ENCODE measurements at places on chromosomes 2 and 18.

DNA sequence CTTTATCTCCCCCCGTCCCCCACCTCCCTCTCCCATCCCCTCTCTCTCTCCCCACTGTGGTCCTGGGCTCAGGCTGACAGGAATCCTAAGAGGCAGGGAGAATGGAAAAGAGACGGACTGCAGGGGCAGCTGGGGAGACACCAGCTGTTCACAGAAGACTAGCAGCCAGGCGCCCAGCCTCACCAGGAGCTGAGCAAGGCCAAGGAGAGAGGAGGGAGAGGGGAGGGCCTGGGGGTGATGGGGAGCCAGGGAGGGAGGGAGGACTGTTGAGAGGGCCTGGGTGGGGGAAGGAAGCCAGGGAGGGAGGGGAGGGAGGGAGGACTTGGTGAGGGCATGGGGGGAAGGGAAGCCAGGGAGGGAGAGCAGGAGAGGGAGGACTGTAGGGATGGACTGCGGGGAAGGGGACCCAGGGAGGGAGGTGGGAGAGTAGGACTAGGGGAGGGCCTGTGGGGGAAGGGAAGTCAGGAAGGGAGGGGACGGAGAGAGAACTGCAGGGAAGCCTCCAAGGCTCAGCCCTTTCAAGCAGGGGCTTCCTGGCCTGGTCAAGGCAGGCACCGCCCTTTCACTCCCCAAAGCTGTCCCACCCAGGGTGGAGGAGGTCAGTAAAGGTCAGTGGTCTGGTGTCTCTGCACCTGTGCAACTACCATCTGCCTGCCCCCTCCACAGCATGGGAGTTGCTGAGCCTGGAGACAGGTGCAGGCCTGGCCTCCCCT lies 517.7 kb upstream of the MYT1L start:
- no peak for DNase-seq

DNA sequence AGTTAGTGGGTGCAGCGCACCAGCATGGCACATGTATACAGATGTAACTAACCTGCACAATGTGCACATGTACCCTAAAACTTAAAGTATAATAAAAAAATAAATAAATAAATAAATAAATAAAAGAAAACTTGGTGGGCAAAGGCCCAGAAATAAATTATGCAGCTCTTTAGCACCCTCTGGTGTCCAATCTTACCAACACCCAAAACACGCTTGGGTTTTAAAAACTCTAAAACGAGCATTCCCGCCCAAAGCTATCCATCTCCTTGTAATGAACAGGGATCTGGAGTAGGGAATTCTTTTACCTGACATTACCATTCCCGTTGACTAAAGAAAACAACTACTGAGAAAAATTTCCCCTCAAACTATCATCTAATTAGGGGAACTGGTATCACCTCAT lies 2005.9 kb upstream of the CELF4 start:
- no peak for DNase-seq

GRCh38 chr2:212274215-212274614 lies 264.4 kb downstream of the ERBB4 start:
- no peak for DNase-seq

GRCh38 chr18:50194631-50195532 lies at the start of gene MYO5B:
MYO5B (minus strand) TSS chr18:50195147; CDS start chr18:50194793, 354 bp downstream.
- DNase-seq = peak; percentile 60

DNA sequence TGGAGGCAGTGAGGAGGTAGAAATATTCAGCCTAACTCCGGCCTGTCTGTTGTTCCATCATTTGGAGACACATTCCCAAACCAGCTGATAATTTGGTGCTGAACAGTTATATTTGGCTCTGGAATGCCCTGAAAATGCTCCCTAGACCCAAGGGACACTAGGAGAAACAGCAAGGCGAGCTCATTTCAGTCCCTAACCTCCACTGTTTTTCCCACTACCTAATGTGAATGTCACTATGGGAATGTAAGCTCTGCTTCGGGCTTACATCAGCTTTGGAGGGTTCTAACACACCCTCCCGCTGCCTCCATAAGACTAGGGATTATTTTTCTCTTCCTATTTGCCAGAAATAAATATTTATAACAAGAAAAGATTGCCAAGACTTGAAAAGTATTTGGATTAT lies 103.5 kb downstream of the ANTXR1 start:
- no peak for DNase-seq

GRCh38 chr2:146227152-146228019 lies 1617.4 kb upstream of the ACVR2A start:
- no peak for DNase-seq

DNA sequence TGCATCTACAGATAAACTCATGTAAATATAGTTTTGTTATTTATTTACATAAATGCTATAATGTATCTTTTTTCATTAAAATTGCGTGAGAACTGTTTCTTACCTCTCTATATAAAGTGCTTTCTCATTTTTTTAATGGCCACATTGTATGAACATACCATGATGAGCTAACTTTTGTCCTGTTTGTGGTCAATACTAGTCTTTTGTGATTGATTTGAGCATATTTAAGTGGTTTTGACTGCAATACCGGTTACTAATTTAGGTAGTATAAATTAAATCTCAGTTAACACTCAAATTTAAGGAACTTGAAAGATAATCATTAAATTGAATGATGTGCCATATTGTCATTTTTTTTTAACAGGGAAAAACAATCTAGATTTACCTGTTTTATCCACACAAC lies 108.2 kb downstream of the HAUS1 start:
- no peak for DNase-seq

DNA sequence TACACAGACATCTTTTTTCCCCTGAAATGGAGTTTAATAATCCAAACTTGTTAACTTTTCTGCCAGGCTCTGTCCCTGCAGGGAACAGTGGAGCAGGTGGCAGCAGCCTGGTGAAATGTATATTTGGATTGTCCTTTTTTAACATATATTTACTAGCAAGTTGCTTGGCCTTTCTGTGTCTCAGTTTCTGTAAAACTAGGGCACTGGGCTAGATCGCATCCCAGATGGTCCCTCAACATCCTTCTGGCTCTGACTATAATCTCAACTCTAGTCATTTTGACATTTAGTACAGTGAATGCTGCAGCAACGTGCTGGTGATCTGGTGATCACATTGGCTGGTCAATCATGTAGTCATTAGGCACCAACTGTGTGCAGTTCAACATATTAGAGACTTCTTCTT lies 80.4 kb downstream of the LBH start:
- DNase-seq = no peak

DNA sequence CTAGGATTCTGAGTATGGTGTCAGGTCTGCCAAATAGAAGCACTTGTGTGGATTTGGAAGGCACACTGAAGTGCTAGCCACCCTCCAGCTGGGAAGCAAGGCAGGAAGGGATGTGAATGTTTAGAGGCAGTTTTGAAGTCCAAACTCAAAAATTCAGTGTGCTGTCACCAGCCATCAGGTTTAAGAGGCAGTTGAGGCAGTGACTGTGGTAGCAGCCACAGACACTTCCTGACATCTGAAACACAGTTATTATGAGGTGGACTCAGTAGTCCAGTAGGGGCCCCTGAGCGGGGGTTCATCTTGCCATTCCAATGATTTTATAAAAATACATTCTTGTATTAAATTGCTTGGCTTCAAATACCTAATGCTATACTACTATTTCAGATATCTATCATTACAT lies 13.4 kb upstream of the DOCK10 start:
- DNase-seq = no peak

DNA sequence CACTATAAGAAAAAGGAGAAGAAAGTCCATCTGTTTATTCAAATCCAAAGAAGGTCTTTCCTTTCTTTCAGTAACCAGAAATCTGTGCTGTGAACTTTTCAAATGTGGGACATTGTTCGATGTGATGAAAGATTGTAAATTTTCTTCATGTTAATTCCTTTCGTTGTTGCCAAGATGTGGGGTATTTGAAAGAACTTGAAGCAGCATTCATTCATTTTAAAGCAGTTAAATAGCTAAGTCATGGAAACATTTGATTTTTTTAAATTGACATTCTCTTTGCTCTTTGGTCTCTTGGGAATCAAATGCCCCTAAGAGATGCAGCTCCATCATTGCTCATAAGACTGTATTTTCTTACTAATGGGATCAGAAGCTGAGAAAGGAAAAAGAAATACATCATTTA lies 93.7 kb upstream of the EHBP1 start:
- DNase-seq = no peak

- no peak for DNase-seq
Observed at GRCh38 chr2:12931186-12931844, 214.6 kb downstream of the TRIB2 start.

DNA sequence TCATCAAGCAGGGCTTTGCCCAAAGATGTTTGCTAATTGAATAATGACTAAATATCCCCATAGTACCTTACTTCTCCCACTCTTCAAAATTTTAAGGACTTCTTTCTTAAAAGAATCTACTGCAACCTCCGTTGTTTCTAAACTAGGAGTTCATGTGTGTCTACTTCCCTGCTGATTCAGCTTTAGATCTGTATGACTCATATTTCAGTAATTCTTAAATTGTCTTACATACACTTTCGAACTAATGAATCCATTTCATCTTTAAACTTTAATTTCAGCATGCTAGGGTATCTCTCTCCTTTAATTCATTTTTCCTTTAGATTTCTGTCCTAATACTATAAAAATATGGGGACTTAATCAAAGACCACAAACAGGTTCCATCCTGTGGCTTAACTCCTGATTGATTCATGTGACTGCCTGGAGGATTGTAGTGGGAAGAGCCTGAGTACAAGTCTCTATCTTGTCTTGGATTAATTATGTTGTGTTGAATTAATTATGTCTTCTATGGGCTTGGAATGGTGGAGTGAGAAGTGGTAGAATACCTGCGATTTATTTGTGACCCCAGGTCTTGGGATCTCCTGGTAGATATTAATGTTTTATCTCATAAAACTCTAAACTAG lies 24.9 kb upstream of the COL5A2 start:
- DNase-seq = no peak

DNA sequence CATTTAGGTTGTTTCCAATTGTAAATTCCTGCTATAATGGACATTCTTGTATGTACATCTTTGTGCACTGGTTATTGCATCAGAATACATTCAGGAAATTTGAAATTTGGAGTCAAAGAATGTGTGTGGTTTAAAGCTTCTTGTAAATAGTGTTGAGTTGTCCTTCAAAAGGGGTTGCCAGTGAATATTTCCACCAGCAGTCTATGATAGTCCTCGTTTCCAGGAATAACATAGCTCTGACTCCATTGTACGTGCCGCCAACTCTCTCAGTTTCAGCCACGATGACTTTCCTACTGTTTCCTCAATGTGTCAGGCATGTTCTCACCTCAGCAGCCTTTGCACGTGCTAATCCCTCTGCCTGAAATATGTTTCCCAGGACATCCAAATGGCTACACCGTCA lies 10.9 kb upstream of the HS6ST1 start:
- DNase-seq = no peak

DNA sequence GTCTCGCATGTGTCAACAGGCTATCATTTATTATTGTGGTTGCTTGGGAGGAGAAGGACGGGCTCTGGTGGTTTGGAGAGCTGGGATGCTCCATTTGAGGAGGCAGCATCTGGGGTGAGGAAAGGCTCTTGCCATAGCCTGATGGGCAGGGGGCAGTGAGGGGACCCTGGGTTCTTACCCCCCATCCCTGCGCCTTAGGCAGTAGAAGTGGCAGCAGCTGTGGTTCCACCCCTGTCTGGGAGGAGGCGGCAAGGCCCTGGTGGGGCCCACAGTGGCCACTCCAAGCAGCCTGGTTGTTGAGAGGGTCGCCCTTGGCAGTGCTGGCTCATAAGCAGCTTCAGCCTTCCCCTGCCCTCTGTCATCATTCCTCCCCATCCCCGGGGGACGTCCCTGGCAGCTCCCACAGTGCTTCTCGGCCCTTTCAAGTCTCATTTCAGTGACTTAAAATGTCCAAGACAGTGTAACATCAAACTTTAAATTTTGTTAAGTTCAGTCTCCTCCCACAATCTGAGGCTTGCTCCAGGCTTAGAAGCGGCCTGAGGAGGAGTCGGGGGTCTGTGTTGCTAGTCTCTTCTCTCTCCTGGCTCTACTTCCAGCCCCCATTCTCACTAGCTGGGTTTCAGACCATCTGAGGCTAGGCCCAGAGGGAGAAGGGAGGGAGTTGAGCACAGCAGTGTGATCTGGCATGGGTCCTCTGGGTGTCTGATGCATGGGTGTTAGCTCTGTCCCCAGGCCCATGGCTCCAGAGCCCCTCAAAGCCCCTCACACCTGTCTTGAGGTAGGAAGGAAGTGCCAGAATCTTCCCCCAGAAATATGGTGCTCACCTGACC lies 34.9 kb upstream of the PTPN4 start:
- no peak for DNase-seq

DNA sequence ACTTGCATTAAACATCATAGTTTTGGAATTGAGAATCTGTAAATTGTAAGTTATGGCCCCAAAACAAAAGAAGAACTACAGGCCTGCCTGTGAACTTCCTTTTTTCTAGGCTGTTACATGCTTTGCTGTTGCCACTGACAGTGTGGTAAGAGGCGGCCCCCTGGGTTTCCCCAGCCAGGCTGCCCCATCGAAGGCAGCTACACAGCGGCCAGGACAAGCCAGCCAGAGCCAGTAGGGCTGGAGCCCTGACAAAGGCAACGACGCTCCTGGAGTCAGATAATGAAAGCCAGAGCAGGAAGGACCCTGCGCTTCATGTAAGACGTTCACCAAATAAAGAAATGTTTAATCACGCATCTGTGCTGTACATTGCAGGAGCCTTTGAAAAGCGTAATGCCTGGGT lies 55.0 kb downstream of the ANKRD44 start:
- peak; percentile 71 for DNase-seq

- DNase-seq = no peak
Observed at GRCh38 chr2:188762151-188762550, 212.0 kb upstream of the COL3A1 start.

GRCh38 chr2:23595601-23596251 lies 210.7 kb downstream of the KLHL29 start:
- no peak for DNase-seq

GRCh38 chr2:217113491-217113890 lies 253.6 kb upstream of the TNP1 start:
- no peak for DNase-seq

DNA sequence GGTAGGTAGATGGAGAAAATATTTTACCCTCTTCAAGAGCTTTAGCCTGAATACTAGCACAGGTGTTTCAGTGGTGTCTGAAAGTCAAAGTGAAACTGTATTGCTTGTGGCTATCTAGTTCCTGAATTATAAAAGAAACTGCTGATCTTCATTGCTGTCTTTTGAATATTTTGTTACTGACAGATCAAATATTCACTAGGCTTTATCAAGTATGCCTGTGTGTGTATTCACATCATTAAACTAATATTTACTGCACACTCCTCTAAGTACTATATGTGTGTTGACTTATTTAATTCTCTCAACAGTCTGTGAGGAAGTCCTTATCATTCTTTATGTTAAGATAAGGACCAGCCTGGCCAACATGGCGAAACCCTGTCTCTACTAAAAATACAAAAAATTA lies 139.6 kb downstream of the SOCS6 start:
- no peak for DNase-seq

- no peak for DNase-seq
Observed at GRCh38 chr2:206383669-206384068, 59.7 kb upstream of the ADAM23 start.

DNA sequence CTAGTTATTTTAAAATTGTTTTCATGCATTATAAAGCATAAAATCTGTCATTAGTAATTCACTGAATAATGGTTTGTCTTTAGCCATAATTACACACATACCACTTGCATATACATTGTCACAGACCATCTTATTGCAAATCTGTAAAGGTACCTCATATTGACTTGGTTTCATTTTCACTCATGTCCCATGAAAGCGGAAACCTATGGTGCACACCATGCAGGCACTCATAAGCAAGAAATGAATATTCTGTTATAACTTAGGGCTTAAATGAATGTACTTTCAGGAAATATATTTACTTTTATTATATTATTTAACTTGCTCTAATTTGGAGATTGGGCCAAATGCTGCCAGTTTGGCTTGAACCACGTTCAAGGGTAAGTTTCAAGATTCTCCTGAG lies 29.2 kb upstream of the STK17B start:
- no peak for DNase-seq
